ENCODE measurements at places on chromosomes 2 and 18. TPM values are rescaled to one million over a fixed set of nuclear protein-coding genes. Genes with fewer than 3 reads are reported as not detected.

- DNase-seq = no peak
Observed at GRCh38 chr2:219625179-219625578, 2.3 kb upstream of the SLC4A3 start.

The MEP1B gene
- polyA plus RNA-seq = not detected

DNA sequence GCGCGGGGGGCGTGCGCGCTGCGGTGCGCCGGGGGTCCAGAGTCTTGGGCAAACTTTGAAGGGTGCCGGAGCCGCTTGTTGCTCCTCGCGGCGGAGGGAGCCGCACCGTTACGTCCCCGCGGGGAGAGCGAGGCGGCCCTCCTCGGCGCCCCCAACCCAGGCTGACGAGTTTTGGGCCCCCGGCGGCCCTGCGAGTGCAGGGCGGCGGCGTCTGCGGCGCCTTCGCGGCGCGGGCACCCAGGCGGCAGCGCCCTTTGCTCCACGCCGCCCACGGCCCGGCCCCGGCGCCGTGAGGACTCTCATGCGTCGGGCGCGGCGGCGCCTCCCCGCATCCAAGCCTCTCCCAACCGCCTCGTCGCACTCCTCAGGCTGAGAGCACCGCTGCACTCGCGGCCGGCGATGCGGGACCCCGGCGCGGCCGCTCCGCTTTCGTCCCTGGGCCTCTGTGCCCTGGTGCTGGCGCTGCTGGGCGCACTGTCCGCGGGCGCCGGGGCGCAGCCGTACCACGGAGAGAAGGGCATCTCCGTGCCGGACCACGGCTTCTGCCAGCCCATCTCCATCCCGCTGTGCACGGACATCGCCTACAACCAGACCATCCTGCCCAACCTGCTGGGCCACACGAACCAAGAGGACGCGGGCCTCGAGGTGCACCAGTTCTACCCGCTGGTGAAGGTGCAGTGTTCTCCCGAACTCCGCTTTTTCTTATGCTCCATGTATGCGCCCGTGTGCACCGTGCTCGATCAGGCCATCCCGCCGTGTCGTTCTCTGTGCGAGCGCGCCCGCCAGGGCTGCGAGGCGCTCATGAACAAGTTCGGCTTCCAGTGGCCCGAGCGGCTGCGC lies 814 bp downstream of the FZD7 start:
- peak; percentile 6 for DNase-seq

GRCh38 chr2:133733901-133734255 lies 165.6 kb upstream of the NCKAP5 start:
- no peak for DNase-seq

DNA sequence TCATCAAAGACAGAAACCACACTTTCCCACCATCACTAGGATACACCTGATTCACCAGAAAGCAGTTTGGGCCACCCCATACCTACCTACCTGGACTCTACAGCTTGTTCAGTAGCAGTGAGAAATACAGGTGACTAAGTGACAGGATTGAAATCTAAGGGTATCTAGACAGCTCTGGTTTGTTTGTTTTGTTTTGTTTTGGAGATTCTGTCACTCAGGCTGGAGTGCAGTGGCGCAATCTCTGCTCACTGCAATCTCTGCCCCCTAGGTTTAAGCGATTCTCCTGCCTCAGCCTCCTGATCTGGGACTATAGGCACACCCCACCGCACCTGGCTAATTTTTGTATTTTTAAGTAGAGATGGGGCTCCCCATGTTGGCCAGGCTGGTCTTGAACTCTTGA lies 3.1 kb downstream of the TTC21B start:
- no peak for DNase-seq

DNA sequence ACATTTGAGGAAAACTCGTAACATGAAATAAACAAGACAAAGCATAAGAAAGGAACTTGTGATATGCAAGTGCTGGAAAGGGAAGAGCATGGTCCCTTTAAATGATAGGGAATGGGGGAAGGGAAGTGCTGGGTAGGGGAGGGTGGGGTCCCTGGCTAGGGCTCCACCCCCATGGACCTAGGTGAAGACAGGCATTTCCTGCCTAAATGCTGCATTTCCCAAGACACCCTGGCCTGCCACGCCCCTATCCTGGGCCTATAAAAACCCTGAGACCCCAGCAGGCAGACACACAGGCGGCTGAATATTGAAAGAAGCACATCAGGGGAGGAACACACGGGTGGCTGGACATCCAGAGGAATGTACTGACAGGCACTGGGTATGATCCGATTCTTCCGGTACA lies 499.9 kb downstream of the ZEB2 start:
- no peak for DNase-seq

GRCh38 chr2:26723991-26724750 lies 31.6 kb downstream of the KCNK3 start:
- no peak for DNase-seq

The ZNF2 gene
- 2.6 TPM for polyA plus RNA-seq

The LIPG gene
- not detected for polyA plus RNA-seq

The RNF152 gene
- polyA plus RNA-seq = not detected

The PTPRN gene
- polyA plus RNA-seq = 0.28 TPM

The NYAP2 gene
- polyA plus RNA-seq = not detected

The NEUROD1 gene
- not detected for polyA plus RNA-seq

DNA sequence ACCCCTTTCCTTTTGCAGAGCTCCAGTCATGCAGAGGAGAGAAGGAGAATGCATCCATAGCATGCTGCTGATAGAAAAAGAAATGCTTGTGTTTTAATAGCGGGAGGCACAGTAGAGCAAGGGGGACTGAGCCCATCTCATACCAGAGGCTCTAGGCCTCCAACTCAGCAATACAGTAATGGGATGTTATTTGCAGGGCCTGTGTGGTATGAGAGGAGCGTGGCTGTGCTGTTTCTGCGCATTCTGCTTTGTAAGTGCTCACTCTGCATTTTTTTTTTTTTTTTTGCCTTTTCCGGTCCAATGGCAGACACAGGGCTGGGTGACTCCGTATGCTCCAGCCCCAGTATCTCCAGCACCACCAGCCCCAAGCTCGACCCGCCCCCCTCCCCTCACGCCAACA lies 200.0 kb downstream of the GBX2 start:
- DNase-seq = no peak

The RGPD3 gene
- 0.07 TPM for polyA plus RNA-seq

DNA sequence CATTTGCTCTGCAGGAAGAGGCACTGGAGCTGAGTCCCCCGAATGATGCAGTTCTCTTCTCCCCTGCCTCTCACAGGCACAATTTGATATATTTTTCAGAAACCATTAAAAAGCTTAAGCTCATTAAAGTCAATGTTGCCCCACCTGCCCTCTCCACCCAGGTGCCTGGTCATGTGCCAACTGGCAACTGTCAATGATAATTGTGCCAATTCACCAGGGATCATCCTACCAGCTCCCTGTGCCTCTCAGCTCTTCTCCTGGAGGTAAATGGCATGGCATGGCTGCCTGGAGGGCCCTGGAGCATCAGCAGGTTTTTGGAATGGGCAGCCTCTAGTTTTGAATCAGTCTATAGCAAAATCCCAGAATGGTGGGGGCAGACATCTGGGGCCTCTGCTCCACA lies 279.6 kb upstream of the ID2 start:
- DNase-seq = no peak

DNA sequence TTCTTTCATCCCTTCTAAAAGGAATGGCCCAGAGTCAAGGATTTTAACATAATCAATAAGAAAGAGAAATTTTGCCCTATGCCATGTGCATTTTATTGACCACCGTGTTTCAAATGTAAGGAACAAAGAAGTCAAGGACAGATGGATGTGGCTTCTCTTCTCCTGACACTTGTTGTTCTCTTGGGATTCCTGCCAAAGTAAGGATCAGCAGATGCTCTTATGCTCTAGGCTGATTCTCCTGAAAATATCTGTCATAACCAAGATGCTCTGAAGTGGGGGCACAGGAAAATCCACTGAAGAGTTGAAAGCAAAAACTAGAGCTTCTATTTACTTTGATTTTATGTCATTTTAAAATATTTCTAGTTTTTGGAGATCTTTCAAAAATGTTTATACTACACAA lies 72.9 kb upstream of the SYT4 start:
- no peak for DNase-seq

GRCh38 chr2:142472382-142472781 lies 341.6 kb upstream of the LRP1B start:
- no peak for DNase-seq

The ABHD1 gene
- polyA plus RNA-seq = 1.7 TPM

GRCh38 chr18:36335476-36336279 lies 38.2 kb downstream of the FHOD3 start:
- no peak for DNase-seq

- no peak for DNase-seq
Observed at GRCh38 chr2:121200419-121201315, 84.3 kb downstream of the TFCP2L1 start.

DNA sequence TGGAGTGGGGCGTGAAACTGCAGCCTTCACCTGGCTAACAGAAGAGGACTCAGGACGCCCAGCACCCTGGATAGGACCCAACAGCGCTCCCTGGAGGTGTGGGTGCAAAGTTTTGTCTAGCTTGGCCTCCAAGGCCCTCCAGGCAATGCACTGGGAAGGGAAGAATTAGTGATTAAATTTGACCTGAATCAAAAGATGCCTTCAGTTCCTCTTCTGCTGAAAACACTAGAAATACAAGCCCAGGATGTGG lies 779 bp upstream of the TRIB2 start:
- DNase-seq = peak; percentile 72

The RNF144A gene
- 11.4 TPM for polyA plus RNA-seq

The PROKR1 gene
- polyA plus RNA-seq = not detected

Measured in CD4-positive, CD25-positive, alpha-beta regulatory T cell (primary cell).